ENCODE measurements at places on chromosomes 6 and 20.

DNA sequence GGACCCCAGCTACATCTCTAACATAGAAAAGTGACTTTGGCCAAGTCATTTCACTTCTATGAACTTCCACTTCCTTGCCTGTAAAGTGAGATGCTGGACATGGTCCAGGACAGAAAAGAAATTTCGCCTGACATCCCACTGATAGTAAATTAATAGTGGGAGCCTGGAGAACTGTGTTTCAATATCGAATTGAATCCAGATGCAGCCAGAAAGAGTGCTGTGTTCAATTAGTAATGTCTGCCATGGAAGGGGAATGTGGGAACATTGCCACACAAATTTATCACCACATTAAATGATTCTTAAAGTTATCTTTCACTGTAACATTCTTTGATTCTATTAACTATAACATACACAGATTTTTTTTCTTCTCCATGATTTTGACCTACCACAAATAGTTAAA lies 255.0 kb downstream of the HACE1 start:
- DNase-seq: no peak

DNA sequence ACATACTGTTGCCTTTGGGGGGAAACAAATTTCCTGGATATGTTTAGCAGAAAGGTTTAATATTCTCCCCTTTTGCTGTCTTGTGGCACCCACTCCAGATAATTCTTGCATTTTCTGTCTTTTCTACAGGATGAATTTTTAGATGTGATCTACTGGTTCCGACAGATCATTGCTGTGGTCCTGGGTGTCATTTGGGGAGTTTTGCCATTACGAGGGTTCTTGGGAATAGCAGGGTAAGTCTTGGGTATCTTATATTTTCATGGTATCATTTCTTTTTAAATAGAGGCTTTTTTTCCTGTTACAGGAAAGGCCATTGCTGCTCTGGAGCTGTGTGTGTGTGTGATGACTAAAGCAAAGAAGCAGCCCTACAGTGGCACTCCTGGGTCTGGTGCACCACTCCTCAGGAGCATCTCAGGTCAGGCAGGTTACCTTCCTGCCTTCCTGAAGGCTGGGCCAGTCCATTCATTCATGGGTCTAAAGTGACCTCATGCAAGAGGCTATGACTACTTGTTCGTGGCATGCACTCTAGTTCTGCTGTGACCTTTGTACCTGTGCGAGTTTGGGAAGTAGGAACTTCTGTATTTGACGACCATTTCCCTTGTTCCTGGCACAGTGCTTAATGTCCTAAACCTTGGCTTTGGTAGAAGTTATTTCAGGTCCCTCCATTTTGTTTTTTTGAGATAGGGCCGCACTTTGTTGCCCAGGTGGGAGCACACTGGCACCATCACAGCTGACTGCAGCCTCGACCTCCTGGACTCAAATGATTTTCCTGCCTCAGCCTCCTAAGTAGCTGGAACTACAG lies 2.2 kb downstream of the RAB5IF start:
- no peak for DNase-seq

- DNase-seq: no peak
Measured at GRCh38 chr6:80477591-80477990, 371.1 kb downstream of the BCKDHB start.

- DNase-seq: no peak
Measured at GRCh38 chr6:54267798-54268197, 40.4 kb upstream of the TINAG start.
